Spleen (tissue), 13 donors: ENCODE measurements at places on chromosomes 1 and 21. TPM values are rescaled to one million over a fixed set of nuclear protein-coding genes. Genes with fewer than 3 reads are reported as not detected.

DNA sequence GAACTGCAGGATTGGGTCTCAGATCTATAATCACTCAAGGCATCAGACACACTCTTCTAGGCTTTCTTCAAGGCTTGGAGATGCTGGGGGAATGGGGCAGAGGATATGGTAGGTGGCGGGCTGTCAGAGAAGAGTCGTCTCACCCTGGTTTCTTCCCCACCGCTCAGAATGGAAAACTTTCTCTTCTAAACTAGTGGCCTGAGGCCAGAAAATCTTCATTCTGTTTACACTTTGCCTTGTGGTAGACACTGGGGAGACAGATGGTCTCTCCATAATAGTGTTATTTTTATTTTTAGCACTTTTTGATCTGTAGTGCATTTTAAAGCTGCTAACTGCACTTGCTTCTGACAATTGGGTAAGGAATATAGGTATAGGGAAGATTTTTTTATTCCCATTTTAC, 2.6 kb downstream of the PRELP start:
- no peaks in the 10 kb centered on the region for H3K4me1 ChIP-seq
- H3K27ac ChIP-seq: peak overlapping the region; percentile 74
- peak overlapping the region; percentile 36 for H3K4me3 ChIP-seq
- DNase-seq: no peak

PLEKHO1 gene
- polyA plus RNA-seq: 166 TPM

- no peak for DNase-seq
- H3K4me1 ChIP-seq: no peaks in the 10 kb centered on the region
- H3K4me3 ChIP-seq: no peak overlapping the region
- H3K27ac ChIP-seq: no peak overlapping the region
Measured at GRCh38 chr1:55426619-55427018, 211.5 kb upstream of the USP24 start.

GRCh38 chr1:229714964-229715603, 89.0 kb downstream of the URB2 start:
- no peaks in the 10 kb centered on the region for H3K36me3 ChIP-seq
- DNase-seq: no peak
- no peak overlapping the region for H3K4me3 ChIP-seq

- H3K27me3 ChIP-seq: no peaks in the 10 kb centered on the region
- peaks cover 4% of the 10 kb centered on the region for H3K36me3 ChIP-seq
- H3K4me3 ChIP-seq: no peak overlapping the region
- no peaks in the 10 kb centered on the region for H3K4me1 ChIP-seq
- no peak for DNase-seq
Measured at GRCh38 chr1:241596633-241597032, 43.5 kb downstream of the CHML start.

NBPF4 gene
- polyA plus RNA-seq: 0.03 TPM

- H3K4me1 ChIP-seq: peaks cover 38% of the 10 kb centered on the region
- DNase-seq: no peak
- no peak overlapping the region for H3K4me3 ChIP-seq
- peak overlapping the region; percentile 17 for H3K27ac ChIP-seq
- no peaks in the 10 kb centered on the region for H3K27me3 ChIP-seq
Measured at GRCh38 chr1:19124273-19124672, 85.8 kb downstream of the UBR4 start.

GRCh38 chr1:53557830-53558738, 98.9 kb downstream of the DMRTB1 start:
- H3K27ac ChIP-seq: no peak overlapping the region
- DNase-seq: peak; percentile 66
- no peaks in the 10 kb centered on the region for H3K4me1 ChIP-seq
- no peaks in the 10 kb centered on the region for H3K27me3 ChIP-seq
- no peaks in the 10 kb centered on the region for H3K36me3 ChIP-seq

GRCh38 chr1:185091480-185091879, 46.1 kb downstream of the RNF2 start:
- no peak overlapping the region for H3K27ac ChIP-seq
- H3K27me3 ChIP-seq: no peaks in the 10 kb centered on the region
- H3K4me1 ChIP-seq: no peaks in the 10 kb centered on the region
- peaks cover 24% of the 10 kb centered on the region for H3K36me3 ChIP-seq
- no peak overlapping the region for H3K4me3 ChIP-seq

DNA sequence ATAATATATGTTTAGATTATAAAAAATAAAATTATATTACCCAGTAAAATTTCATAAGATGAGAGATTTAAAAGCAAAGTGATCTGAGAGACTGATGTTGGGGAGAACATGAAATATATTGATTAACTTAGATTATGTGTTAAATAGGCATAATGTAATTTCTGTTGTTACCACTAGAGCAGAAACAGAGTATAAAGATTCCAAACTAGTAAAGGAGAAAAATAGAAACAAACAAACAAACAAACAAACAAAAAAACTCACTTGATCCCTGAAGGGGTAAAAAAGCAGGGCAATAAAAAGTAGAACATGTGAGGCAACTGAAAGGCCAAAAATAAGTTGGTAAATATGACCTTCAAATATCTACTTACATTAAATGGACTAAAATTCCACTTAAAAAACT, 640.4 kb upstream of the RGS18 start:
- H3K4me3 ChIP-seq: no peak overlapping the region
- no peak overlapping the region for H3K27ac ChIP-seq
- H3K27me3 ChIP-seq: no peaks in the 10 kb centered on the region
- no peaks in the 10 kb centered on the region for H3K4me1 ChIP-seq
- no peak for DNase-seq
- no peaks in the 10 kb centered on the region for H3K36me3 ChIP-seq

GRCh38 chr1:150627826-150628410, 1.5 kb downstream of the ENSA start:
- peak overlapping the region; percentile 68 for H3K4me3 ChIP-seq
- H3K27me3 ChIP-seq: no peaks in the 10 kb centered on the region
- no peak for DNase-seq
- no peak overlapping the region for H3K27ac ChIP-seq

GRCh38 chr1:41496080-41497055, 11.9 kb upstream of the EDN2 start:
- H3K27ac ChIP-seq: peak overlapping the region; percentile 49
- DNase-seq: peak; percentile 82
- no peaks in the 10 kb centered on the region for H3K36me3 ChIP-seq

TDRD5 gene
- polyA plus RNA-seq: 0.02 TPM
